ENCODE measurements at places on chromosomes 4 and X.
A peak's percentile ranks its signal among the peaks of the same experiment; 100 is the strongest.

DNA sequence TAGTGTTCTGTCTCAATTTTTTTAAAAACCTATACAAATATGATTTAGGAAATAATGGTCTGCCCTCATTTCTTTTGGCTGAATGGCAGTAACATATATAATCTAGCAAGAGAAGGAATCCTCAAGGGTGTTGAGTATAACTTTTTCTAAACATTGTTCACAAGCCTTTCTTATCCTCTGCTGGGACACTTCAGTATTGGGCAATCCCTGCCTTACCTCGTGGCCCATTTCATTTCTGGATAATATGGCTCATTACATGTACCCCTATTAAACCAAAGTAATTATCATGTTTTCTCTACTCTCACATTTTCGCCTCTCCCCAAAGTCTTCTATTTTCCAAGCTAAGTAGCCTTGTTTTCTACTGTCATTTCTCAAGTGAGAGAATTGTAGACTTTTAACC, 110.8 kb upstream of the STIM2 start:
- DNase-seq, result no peak

- no peak for DNase-seq
These were observed 116.4 kb downstream of the RAP1GDS1 start for GRCh38 chr4:98377559-98377958.

DNA sequence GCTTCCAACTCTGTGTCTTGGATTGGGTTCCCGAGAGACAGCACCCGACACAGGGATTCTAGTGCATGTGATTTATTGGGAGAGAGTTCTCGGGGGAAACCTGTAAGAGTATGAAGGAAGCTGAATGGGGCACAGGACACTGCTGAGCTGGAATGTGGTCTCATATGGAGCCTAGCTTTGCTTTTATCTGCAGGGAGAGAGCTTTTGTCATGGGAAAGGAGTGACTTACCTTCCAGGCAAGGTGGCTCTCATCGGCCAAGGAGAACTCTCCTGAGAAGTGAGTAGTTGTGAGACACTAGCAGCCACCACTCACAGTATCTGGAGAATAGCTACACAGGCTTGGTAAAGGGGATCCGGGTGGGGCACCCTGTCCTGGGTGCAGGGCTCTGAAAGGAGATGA, 124.5 kb downstream of the NHS start:
- no peak for DNase-seq

DNA sequence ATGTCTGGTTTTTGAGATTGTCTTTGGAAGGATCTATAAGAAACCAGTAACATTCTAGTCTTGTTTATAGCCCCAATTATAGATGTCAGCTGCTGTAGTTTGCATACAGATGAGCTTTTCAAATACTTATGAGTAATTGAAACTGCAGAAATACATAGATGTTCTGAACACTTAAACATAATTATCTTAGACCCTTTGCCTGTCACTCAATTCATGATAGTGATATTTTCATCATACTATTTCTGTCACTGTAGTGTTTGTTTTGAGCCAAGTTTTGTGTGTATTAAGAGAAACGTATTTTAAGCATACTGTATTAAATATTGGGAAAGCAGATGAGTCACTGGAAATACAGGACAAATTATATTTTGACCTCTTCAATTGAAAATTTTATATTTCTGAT, 69.8 kb upstream of the SMARCA5 start:
- no peak for DNase-seq

- no peak for DNase-seq
These were observed 36.2 kb downstream of the COL25A1 start for GRCh38 chr4:109266236-109266635.

GRCh38 chr4:15737255-15737654, 34.4 kb downstream of the BST1 start:
- DNase-seq, result no peak

DNA sequence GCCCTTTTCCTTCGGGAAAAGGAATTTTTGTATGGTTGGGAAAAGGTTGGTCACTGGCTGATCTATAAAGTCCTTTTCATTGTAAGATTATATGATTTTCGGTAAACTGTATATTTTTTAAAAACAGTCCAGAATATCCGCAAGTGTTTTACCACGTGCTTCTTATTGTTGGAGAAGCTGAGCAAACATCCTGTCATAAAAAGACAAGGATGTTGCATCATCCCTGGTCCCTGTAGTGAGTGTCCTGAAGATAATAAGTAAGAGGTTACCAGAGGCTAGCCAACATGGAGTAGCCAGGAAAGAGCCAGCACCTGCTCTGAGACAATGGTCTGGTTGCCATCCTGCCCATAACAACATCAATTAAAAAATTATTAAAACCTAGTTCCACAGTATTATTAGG, 5.1 kb downstream of the CXCL9 start:
- no peak for DNase-seq

GRCh38 chr4:158580064-158580463, 58.4 kb downstream of the RXFP1 start:
- DNase-seq, result no peak

DNA sequence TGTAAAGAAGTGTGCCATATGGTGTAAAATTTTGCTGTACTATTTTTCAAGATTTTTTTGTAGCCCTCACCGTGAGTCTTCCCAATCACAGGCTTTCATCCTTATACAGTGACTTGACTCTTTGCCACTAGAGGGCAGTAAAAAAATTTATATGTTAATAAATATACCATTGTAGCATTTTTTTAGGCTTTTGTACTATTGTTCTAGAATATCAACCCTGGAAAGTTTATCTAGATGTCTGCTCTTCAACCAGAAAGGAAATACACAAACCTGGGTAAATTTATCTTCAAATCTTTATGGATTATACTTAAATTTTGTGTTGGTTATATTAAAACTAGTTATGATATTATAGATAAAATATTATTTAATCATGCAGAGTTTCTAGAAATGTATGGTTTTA, 235.3 kb downstream of the TENM3 start:
- DNase-seq, result no peak

DNA sequence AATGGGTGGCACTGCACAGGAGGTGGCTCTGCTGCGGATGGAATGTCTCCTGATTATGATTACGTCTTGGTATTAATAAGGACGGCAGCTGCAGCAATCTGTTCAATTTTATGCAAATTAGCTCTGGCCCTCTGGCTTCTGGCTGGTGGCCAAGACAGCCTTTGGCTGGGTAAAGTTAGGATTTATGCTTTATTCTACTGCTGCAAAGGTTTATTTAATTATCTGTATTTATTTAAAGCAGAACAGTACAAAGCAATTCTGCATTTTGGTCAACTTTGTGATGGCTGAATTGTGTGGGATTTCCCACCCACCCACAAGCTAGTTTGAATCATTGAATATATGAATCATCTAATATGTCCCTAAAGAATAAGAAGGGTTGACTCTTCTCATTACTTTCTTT, 745.6 kb upstream of the FAM241A start:
- no peak for DNase-seq

- DNase-seq, result no peak
These were observed 1157.4 kb downstream of the FAM133A start for GRCh38 chrX:94831364-94831763.

GRCh38 chrX:24561121-24561520, 86.0 kb downstream of the PCYT1B start:
- no peak for DNase-seq

DNA sequence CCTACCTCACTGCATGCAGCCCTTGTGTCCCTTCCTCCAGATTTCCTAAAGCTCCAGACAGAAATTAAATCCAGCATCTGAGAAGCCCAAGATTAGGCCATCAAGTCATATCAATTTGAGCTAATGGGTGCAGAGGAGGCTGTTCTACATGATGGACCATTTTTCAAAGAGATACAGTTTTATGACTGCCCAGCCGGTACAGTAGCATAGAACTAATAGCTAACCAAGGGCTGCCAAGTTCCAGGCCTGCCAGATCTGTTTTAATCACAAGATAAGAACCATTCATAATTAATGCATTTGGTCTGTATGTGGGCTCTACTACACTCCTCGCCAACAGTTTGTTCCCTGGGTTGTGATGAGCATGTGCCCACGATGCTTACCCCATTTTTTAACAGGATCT, 73.9 kb upstream of the PLAC1 start:
- DNase-seq, result no peak

GRCh38 chrX:45849261-45849862, 648.7 kb upstream of the DIPK2B start:
- DNase-seq, result no peak

GRCh38 chrX:11040996-11041395, 70.1 kb upstream of the HCCS start:
- DNase-seq, result no peak

DNA sequence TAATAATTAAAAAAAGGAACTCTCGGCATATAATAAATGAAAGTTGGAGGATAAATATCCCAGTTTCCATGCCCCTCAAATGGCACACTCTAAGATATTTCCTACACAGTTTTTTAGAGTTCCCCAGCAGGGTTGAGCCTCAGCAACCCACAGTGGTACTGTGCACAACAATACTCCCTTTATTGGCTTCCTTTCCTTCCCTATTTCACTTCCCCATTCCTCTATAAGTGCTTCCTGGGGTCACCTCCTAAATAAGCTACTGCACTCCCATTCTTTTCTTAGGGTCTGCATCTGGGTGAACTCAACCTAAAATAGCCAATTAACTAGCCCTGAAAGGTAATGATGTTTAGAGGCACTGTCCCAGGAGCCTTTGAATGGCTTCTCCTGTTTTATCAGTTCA, 76.4 kb upstream of the NHS start:
- no peak for DNase-seq

DNA sequence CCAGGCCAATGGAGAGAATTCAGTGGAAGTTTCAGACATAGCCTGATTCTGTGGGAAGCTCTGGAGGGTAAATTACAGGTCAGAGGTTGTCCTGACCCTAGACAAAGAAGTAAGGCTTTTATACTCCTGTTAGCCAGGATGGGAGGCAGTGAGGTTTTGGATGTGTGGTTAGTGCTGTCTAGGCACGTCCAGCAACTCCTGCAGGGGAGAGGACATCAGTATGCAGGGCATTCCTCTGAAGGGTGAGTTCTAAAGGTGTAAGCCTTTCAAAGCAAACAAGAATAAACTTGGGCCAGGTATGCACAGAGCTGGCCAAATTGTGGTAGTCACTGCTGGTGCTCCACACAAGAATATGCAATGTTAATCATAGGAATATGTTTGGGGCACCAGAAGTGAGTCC, 562.5 kb downstream of the CCSER1 start:
- no peak for DNase-seq

DNA sequence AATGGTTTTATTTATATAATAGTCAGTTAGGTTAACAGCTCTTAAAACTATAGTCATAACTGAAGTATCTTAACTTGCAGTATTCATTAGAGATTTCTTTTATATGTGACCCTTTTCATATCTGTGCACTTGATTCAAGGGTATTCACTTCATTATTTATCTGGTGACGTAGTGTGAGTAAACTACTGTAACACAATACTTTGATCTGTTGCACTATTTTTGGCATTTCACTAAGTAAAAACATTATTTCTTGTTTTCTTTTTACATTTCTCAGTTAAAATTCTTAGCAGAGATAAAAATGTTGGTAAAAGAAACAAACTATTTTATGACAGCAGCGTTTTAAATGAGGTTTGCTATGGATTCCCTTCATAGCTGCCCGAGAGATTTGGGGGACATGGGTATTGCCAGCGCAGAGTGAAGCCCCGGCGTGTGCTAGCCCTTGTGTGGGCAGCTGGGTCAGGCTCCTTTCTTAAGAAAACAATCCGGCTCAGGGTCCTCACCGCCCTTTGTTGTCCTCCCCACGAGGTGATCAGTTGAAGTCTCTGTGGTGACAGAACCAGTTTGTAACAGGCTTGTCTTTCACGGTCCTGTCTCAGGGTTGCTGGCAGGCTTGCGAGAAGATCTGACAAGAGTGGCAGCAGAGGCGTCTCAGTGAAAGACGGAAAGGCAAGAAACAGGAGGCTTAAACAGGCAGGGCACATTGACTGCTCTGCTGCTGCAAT, 293.4 kb downstream of the BMPR1B start:
- peak; percentile 1 for DNase-seq

DNA sequence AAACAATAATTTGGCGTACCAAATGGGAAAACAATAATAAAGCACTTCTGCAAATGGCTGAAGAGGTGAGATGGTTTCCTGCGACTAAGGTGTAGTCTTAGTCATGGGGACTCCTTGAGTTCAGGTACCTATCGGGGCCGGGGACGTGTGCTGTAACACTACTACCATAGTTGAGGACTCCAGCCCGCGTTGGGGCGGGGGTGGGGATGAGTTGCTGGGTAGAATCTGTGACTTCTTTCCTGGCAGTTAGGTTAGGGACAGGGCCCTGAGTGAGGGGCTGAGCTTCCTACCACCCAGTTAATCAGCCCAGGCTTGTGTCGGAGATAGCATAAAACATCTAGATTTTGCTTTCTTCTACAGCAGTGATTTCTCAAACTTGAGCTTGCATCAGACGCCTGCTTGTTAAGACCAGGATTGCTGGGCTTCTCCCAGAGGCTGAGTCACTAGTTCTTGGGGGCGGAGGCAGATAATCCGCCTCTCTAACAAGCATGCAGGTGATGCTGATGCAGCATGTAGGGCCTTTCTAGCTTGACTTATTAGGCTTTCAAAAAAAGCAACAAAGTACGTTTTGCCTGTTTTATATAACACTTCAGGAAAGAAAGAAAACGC, 30.2 kb downstream of the RBBP7 start:
- DNase-seq, result no peak

GRCh38 chr4:184273166-184274147, 55.8 kb upstream of the ENPP6 start:
- no peak for DNase-seq

- peak; percentile 2 for DNase-seq
These were observed 367.8 kb upstream of the SLC7A11 start for GRCh38 chr4:138609943-138610350.

DNA sequence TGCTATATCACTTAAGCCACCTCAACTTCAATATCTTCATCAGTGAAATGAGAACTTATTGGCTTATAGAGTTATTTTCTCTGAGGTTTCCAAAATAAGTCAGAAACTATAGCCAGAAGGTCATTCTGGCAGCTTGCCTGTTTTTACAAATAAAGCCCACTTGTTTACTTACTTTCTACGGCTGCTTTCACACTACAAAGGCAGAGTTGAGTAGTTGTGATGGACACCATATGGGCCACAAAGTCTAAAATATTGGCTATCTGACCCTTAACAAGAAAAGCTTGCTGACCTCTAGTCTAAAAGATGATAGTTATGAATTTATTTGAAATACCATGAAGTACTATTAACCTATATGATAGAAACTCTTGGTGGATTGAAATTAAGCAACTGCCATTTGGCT, 67.3 kb upstream of the ATOH1 start:
- DNase-seq, result no peak
